ENCODE measurements at places on chromosomes 6 and 20.

- no peak for DNase-seq
Observed at GRCh38 chr6:167827583-167828324, 1.0 kb downstream of the AFDN start.

GRCh38 chr6:54710456-54710855 is 136.1 kb upstream of the FAM83B start:
- DNase-seq, result no peak

DNA sequence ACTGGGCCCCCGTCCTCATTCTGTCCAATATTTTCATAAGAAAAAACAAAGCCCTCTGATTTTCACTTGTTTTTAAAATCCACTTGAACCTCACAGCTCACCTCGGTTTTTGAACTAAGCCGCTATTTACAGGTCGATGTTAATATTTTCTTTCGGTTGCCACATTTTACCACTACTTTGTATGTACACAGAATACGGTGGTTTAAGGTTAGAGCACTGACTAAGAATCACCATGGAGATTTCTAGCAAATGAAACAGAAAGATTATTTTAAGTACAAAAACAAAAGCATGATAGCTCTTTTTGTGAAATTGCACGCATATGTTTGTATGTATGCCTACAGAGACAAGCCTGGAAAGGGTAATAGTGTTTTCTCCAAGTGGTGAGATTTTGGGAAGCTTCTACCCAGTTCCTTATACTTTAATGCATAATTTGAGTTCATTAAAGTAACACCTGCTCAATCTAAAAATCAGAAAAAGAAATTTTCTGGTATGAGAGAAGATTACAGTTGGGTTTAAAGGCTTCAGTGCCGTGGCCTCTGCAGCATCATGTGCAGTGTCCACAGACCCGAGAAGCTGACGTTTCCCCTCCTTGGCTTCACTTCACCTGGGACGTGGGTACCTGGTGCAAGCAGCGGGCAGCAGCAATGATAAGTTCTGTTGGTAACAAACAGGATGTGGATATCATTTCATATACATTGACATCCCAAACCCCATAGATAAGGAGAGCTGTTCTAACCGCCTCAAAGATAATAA is 144.0 kb downstream of the UST start:
- no peak for DNase-seq

DNA sequence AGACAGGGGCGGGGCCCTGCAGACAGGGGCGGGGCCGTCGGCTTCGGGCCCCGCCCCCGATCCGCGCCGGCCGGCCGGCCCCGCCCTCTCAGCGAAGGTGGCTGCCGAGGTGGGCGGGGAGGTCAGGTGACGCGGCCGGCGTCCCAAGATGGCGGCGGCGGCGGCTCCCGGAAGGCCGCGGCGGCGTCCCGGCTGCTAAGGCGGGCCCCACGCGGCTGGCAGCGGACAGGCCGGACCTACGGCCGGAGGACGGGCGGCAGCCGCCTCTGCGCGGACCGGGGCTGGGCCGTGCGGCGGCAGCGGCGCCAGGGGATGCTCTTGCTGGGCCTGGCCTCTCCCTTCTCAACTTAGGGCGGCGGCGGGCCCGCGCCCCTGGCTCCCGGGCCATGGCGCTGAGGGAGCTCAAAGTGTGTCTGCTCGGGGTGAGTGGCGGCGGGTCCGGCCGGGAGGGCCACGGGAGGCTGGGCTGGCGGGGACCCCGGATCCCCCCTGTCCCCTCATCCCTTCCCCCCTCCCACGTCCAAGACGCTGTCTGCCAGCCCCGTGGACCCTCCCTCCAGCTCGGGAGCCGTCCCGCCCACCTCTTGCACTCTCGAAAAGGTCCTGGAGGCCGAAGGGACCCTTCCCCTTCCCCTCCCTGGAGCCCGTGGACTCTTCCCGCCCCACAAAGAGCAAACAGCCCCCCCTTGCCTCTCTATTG is at the start of gene RAB22A:
TSS of gene RAB22A (plus strand) at position 125 of the 700 bp plus-strand sequence. CDS start at position 387, 262 bp downstream.
- DNase-seq, result peak; percentile 57

GRCh38 chr20:2576317-2576727 is 39.9 kb downstream of the TMC2 start:
- DNase-seq, result no peak

DNA sequence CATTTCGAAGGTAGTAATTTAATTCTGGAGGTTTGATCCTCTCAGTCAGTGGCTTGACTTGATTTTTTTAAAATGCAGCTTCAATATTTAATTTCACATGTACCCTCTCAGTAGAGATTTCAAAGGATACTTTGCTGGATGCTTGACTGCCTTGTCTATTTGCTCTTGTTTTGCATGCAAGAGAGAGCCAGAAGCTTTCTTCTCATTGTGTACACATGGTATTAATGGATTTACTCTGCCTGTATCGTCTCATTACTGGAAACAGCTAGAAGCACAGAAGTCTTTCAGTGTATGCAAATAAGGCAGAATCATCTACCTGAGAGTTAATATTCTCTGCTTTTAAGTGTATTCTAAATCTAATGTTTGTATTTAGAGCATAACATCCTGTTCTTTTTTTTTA is 84.3 kb upstream of the FOXO3 start:
- DNase-seq, result no peak

- no peak for DNase-seq
Observed at GRCh38 chr6:5308066-5308465, 46.8 kb downstream of the FARS2 start.

- no peak for DNase-seq
Observed at GRCh38 chr6:87716928-87717614, 15.0 kb upstream of the AKIRIN2 start.

- no peak for DNase-seq
Observed at GRCh38 chr6:159068904-159069578, 24.2 kb upstream of the TAGAP start.

DNA sequence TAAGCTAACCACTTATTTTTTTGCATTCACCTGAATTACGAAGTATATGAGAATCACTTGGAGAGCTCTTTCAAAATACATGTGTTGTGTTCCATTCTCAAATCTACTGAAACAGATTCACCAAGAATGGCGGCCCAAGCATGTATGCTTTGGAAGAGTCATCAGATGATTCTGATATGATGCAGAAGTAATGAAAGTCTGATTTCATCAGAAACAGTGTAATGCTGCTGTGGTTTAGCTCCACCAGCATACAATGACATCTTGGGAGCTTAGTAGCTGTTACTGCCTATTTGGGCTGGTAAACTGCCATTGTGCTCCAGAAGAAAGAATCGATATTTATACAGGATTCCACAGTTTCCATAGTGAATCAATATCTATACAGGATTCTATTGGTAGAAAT is 52.9 kb downstream of the UBR2 start:
- no peak for DNase-seq

All from CD4-positive, alpha-beta T cell treated with Interleukin-4 for 4 hours (primary cell).